Stomach (tissue), 19 donors: ENCODE measurements at places on chromosomes 16 and 17. TPM values are rescaled to one million over a fixed set of nuclear protein-coding genes. Genes with fewer than 3 reads are reported as not detected.

- no peak for DNase-seq
Observed at GRCh38 chr16:66374176-66374575, 7.7 kb downstream of the CDH5 start.

GRCh38 chr17:9421525-9421924 is 154.1 kb downstream of the STX8 start:
- no peak for DNase-seq

GRCh38 chr17:50601823-50602375 is 32.8 kb upstream of the ABCC3 start:
- no peak for DNase-seq

DNA sequence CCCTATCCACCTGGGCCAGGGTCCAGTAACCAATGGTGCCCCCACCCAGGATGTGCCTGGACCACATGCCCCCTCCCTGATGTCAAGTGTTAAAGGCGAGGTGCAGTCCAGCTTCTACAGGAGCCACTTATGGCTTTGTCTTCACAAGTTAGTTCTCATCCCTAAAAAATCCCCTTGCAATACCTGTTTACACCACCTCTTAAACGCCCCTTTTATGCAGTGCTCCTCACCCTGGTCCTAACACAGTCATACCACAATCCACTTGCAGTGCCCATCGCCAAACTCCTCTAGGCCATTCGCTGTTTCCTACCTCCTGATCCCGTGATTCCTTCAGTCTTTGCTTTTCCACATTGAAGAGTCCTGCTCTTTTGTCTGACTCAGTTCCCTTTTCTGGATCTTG is 7.1 kb downstream of the GLYR1 start:
- no peak for DNase-seq

DNA sequence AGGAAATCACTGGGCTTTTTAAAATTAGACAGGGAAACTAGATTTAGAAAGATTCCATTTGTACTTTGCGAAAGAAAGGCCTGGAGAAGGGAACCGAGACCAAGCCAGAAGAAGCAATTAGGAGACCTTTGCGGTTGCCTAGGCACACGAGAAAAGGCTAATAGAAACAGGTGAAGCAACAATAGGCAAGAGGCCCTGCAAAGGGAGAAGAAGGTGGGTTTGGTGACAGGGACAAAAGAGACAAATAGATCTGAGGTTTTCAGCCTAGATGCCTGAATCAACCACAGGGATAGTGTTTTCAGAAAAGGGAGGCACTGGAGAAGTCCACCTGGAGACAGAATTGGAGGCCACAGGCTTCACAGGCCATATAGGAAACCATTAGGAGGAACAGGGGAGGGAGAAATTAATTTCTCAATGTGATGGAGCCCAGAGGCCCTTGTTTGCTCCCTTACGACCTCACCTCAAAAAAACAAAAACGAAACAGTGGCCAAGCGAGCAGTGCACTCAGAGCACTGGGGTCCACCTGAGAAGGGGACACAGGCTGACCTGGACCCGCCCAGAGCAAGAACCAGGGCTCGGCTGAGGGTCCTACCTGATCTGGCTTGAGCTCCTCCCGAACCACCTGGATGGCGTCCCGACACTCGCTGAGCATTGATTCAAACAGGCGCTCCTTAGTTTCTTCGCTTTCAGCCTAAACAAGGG is 22.3 kb downstream of the SRP68 start:
- no peak for DNase-seq

DNA sequence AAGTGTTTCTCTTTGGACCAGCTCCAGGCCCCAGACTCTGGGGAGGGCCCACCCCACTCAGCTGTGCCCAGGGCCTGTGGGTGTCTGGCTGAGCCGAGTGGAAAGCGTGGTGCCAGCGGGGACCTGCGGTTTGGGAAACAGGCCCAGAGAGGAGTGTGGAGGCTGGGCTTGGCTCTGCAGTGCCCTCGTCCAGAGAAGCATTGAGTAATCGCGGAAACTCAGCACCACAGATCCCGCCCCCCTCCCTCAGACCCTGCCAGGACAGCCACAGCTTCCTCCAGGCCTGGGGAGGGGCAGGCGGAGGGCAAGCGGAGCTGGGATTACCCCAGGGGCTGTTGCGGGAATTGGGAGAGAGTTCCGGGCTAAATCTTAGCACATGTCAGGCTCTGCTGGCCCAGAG is 14.6 kb upstream of the PITPNA start:
- DNase-seq: peak; percentile 91

DNA sequence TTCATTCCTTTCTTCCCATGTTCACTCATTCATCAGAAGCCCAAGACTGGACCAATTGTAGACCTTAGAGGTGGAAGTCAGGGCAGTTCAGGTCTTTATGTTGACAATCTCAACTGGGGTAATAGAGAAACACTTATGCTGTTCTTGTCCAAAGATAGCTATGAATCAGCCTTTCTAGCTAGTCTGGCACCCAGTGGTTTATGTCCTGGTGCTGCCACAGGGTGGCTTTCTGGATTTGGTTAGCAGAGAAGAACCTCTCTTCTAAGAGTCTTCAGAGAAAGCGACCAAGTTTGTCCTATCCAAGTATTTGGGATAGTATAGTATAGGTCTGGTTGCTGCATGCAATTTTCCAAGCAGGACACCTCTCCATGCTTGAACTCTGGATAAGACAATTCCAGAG is 83.3 kb downstream of the NOG start:
- DNase-seq: no peak

DNA sequence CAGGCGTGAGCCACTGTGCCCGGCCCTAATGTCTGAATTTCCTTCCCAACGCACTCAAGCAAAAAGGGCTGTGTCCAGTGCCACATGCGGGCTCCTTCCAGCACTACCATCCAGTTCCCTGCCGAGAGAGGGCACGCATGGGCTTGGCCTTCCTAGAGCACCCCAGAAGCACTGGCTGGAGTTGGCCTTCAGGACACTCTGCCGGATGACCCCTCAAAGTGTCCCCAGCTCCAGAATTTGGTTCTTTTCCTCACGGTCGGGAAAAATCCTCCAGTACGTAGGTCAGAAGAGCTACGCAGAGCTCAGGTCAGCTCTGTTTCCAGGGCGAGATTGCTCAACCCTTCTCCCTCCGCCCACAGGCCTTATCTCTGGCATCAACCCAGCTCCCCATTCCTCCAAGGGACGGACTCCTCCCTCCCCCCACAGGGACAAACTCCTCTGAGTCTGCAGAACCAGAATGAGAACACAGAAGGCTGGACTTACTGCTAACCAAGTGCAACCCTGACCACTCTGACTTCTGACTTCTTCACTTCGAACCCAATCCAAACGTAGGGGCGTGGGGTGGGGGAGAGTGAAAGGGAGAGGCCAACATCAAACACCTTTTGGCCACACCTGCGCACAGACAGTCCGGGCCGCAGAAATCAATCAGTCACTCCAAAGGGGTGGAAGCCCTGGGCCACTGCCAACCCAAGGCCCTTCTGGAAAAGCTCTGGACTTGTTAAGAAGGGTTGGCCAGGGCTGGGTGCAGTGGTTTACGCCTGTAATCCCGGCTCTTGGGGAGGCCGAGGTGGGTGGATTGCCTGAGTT is 3.6 kb downstream of the CDC42EP4 start:
- peak; percentile 86 for DNase-seq

- peak; percentile 34 for DNase-seq
Observed at GRCh38 chr16:22955461-22956070, 141.6 kb downstream of the HS3ST2 start.

DNA sequence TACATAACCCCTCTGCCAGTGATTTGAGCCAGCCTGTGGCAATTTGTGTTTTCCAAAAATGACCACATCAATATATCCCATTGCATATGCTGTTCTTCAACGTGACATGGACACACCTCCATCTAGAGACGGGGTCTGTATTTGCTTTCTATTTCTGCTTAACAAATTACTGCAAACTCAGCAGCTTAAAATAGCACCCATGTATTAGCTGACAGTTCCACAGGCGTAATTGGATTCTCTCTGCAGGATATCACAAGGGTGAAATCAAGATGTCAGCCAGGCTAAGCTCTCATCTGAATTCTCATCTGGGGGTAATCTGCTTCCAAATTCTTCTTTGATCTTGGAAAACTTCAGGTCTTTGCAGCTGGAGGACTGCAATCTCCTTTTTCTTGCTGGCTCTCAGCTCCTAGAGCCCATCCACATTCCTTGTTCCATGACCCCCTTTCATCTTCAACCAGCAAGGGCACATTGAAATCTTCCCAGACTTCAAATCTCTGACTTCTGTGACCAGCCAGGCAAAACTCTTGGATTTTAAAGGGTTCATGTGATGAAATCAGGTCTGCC is 8.2 kb downstream of the KRT9 start:
- no peak for DNase-seq

GRCh38 chr17:39752241-39752881 is 14.6 kb downstream of the GRB7 start:
- DNase-seq: peak; percentile 22

DNA sequence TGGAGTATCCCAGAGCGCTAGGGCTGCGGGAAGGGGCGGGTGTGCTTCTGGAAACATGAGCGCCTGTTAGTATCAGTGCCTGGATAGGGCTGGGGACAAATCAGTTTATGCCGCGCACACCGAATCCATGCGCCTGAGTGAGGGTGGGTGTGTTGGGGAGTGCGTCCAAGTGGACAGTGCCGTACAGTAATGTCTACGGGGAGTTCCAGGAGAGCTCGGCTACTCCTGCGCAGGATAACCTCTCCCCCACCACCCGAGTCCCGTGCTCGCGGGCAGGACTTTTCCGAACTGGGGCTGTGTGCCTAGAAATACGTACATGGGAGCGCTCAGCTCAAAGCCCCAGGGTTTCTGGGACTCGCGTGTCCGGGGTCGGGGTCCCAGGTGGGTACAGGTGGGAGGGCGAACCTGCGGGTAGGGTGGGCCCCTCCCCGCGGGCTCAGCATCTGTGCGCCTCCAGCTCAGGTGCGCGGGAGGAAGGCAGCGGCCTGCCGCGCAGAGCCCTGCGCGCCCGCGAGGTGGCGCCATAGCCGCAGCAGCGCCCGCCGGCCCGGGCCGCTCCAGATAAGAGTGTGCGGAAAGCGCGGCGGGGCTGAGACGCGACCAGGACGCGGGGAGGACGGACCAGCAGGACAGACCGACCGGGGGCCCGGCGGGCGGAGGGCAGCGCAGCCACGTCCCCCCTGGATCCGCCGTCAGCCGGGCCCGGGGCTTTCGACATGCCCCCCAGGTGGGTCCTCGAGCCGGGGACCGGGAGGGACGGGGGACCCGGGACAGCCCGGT is at the start of gene HIC1:
Gene HIC1, plus strand, starts transcription at position 592 of the 780 bp plus-strand sequence. CDS start 1,588 bp downstream, outside the sequence.
- DNase-seq: peak; percentile 93

DNA sequence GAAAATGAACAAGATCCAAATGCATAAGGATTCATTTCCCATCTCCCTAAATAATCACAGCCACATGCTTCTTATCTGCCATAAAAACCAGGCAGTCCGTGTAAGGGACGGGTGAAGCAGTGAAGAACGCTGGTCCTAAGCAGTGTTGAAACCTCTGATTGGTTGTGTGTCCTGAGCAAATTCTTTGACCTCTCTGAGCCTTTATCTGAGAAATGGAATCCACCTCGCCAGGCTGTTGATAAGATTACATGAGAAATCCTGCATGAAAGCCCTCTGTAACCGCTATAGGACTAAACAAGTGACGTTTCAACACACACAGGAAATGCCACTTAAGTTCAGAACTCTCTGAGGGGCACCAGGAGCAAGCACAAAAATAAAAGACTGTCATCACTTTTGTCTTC is 26.8 kb downstream of the GAS7 start:
- DNase-seq: no peak

DNA sequence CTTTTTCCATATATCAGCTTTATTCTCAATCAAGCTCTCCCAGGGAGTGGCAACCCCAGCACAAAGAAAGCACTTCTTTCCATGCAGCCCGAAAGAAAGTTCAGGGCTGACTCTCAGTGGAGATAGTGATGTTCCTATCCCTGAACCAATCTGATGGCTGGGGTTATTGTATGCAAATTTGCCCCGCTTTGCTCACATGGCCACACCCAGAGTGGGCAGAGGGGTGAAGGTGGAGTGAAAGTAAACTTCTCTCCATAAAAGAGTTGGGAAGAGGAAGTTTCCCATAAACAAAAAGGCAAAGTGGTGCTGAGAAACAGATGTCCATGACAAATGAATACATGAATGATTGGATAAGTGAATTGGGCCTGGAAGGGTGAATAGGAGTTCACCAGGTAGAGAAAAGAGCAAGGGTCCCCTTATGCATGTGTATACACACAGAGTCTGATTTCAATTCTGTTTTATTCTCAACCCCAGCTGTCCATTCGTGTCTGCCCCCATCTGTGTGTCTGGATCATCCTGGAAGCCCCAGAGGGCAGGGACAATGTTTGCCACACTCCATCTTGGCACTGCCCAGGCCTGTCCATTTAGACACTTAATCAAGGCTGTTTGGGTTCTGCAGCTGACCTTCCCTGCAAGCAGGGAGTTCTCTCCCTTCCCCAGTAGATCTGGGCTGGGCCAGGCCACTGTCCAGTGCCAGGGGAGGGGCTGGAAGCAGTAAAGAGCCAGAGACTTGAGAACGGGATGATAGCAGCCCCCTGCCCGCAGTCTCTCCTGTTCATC is 14.1 kb upstream of the NGFR start:
- no peak for DNase-seq

GRCh38 chr16:23368469-23368868 is 66.4 kb downstream of the SCNN1B start:
- DNase-seq: no peak

- peak; percentile 35 for DNase-seq
Observed at GRCh38 chr16:83952587-83952939, 477 bp upstream of the OSGIN1 start.

- no peak for DNase-seq
Observed at GRCh38 chr17:73316919-73317505, 5.2 kb upstream of the CDC42EP4 start.

Gene AGRP
- total RNA-seq: not detected

Gene SMCR8
- 6.4 TPM for total RNA-seq

Gene CYBC1
- 41.5 TPM for total RNA-seq

Gene GAS7
- total RNA-seq: 36.5 TPM

Gene CCDC200
- not detected for total RNA-seq

Gene PRSS21
- total RNA-seq: not detected

Gene MYH8
- not detected for total RNA-seq

Gene CACNG3
- not detected for total RNA-seq

Gene PIMREG
- 8.5 TPM for total RNA-seq

Gene TRAPPC2L
- 2.9 TPM for total RNA-seq

Gene TBC1D3
- total RNA-seq: not detected
